Tibial nerve (tissue), 4 donors: ENCODE measurements at places on chromosomes 3 and 15.

- no peak for DNase-seq
These were observed 160.5 kb upstream of the CHRNA7 start for GRCh38 chr15:31869686-31870307.

DNA sequence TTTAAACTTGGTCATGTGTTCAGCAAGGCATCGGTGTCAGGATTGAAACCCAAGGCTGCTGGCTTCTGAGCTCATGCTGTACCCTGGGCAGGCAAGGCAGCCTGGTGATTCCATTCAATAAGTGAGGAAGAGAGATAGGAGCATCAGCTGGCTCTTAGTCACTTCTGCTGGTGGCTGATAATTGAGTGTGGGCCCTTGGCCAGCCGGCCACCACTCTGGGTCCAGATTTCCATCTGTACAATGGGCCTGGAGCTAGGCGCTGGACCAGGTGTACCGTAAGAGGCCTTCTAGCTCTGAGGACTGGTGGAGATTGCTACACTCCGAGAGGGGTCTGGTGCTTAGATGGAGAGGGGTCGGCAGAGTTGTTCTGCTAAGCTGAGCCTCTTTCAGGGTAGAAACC is 4.3 kb downstream of the CD276 start:
- DNase-seq = no peak

GRCh38 chr3:167941234-167941995 is 154.3 kb downstream of the GOLIM4 start:
- peak; percentile 15 for DNase-seq

DNA sequence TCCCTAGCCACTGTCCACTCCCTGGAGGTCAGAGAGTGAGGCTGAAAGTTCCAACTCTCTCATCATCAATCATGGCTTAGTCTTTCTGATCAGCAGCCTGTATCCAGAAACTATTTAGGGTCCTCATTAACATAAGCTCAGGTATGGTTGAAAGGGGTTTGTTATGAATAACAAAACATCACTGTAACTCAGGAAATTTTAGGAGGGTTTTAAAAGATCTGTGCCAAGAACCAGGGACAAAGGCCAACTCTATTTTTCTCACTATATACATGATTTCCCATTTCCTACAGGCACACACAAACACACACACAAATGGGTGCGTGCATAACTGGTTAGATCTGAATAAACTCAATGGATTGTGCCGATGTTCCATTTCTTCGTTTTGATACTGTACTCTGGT is 23.6 kb downstream of the STOML1 start:
- DNase-seq = no peak

GRCh38 chr15:42457445-42458442 is 33.2 kb downstream of the ZNF106 start:
- peak; percentile 71 for DNase-seq

DNA sequence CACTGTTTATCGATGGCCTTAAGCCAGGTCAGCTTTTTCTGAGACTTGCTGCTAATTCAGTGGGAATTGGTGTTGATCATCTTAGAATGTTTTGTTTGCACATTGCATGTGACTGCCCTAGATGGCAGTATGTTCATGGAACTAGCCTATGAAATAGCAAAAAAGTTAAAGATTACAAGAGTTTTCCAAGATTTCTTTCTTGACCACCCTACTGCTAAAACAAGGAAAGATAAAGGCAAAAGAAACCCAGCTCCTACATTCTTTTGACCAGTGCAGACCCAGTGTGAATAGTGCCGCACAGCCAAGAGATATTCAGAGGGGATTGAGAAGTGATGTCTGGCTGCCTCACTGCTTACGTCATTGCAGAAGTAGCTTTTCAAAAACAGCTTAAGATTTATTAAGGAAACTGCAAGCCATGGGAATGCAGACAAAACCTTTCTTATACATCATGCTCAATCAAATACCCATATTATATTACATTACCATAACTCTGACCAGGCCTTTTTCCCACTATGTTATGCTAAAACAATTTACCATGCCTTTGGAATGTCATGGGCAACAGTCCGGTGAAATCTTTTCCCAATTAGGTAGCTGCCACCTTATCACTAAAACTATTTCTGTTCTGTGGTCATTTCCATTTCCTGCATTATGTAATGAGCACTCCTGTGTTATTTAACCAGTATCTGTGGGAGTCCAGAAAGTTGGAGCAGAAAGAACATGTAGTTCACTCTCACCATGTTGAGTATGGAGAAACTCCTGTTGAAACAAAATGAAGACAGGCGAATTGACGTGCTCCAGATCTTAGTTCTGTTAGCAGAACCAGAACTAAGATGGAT is 6.0 kb downstream of the PHLDB2 start:
- no peak for DNase-seq

DNA sequence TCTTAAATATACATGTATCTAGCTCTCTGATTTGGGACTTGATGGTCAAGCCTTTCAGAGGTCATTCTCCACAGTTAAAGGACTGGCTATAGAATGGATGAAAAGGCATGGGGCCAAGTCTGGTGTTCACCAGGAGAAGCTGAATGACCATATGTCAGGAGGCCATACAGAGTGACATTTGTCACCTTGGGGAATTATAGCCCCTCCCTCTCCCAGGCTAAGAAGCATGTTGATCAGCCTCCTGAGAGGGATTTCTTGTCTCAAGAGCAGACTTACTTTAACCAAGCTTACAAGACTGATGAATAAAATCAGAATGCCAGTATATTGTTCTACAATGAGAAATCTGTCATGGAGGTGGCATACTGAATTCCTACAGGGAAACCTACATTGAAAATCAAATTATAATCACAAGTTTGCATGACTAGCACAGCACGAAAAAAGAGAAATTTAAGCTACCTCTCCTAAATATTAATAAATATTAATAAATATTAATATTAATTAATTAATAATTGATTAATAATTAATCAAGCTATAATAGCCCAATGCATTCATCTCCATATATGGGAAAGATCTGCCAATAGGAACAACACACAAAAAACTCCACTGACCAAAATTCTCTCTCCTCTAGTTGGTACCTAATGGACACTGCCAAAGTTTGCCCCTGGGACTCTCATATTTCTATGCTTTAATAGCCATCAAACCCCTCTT is 47.3 kb downstream of the ATP8B4 start:
- no peak for DNase-seq
